ENCODE measurements at places on chromosomes 5 and 9. TPM values are rescaled to one million over a fixed set of nuclear protein-coding genes. Genes with fewer than 3 reads are reported as not detected.

The SCGB3A2 gene
- total RNA-seq, result 36.1 TPM

DNA sequence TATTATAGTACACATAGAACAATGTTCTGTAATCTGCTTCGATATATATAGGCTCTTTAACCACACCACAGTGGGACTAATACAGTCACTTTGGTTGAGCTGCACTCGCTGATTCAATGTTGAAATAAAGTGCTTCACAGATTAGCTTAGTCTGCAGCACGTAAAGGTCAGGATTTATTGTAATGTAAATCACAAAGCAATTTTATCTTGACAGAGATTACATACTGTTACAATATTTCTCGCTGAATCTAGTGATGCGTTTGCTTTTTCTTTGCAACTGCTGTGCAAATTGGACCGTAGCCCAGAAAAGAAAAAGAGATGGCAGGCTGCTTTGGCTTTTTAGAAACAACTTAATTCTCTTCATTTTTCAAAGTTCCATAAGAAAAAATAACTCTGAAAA, 52.9 kb downstream of the CETN3 start:
- DNase-seq, result no peak

- DNase-seq, result peak; percentile 25
Measured at GRCh38 chr9:72728031-72728770, 206.8 kb downstream of the TMC1 start.

DNA sequence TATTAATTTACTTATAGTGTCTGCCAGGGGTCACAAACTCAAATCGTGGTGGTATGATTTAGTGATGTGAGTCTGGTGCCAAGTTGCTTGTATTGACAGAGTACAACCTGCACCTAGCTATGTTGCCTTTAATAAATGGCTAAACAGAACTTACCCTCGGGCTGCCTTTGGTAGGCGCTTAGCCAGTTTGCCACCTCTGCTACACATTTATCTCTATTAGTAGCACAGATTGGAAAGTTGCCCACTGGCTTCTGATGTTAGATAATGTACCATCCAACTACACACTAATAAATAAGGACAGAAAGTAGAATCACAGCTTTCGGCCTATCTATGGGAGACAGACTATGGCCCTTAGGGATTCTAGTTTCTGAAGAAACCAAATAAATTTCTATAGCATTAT, 368.4 kb downstream of the MAN2A1 start:
- no peak for DNase-seq

GRCh38 chr9:116149844-116150243, 3.7 kb upstream of the PAPPA start:
- DNase-seq, result peak; percentile 76

GRCh38 chr5:23893561-23893960, 386.2 kb downstream of the PRDM9 start:
- no peak for DNase-seq

DNA sequence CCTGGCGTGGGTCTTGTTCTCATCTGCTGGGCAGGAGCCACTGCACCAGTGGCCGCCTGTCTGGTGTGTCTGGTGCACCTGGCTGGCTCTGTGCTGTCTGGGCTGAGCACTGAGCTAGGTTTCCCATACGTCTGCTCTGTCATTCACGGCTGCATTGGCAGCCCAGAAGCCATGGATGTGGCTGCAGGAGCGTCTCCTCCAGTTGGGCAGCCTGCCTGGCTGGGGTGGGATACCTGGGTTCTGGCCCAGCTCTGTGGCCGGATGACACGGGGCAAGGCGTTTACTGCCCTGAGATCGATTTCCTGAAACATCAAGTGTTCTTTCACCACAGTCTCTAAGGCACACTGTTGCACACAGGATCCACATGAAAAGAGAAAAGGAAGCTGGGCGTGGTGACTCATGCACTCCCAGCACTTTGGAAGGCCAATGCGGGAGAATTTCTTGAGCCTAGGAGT, 25.5 kb upstream of the SLC25A51 start:
- DNase-seq, result no peak

The TAF11L10 gene
- not detected for total RNA-seq

The MZB1 gene
- total RNA-seq, result 1.6 TPM

Data from GM23338 (cell line).